ENCODE measurements at places on chromosomes 2 and 18. TPM values are rescaled to one million over a fixed set of nuclear protein-coding genes. Genes with fewer than 3 reads are reported as not detected.
A peak's percentile ranks its signal among the peaks of the same experiment; 100 is the strongest.

- H3K4me1 ChIP-seq, result no peaks in the 10 kb centered on the region
- H3K27me3 ChIP-seq, result peaks cover 4% of the 10 kb centered on the region
These were observed 79.7 kb downstream of the COLEC12 start for GRCh38 chr18:420661-421246.

- no peak overlapping the region for H3K27ac ChIP-seq
- peak; percentile 2 for DNase-seq
- no peak overlapping the region for H3K4me3 ChIP-seq
- H3K27me3 ChIP-seq, result no peaks in the 10 kb centered on the region
These were observed 206.0 kb downstream of the HDAC4 start for GRCh38 chr2:239194731-239195317.

CDK5R2 gene
- not detected for total RNA-seq

DNA sequence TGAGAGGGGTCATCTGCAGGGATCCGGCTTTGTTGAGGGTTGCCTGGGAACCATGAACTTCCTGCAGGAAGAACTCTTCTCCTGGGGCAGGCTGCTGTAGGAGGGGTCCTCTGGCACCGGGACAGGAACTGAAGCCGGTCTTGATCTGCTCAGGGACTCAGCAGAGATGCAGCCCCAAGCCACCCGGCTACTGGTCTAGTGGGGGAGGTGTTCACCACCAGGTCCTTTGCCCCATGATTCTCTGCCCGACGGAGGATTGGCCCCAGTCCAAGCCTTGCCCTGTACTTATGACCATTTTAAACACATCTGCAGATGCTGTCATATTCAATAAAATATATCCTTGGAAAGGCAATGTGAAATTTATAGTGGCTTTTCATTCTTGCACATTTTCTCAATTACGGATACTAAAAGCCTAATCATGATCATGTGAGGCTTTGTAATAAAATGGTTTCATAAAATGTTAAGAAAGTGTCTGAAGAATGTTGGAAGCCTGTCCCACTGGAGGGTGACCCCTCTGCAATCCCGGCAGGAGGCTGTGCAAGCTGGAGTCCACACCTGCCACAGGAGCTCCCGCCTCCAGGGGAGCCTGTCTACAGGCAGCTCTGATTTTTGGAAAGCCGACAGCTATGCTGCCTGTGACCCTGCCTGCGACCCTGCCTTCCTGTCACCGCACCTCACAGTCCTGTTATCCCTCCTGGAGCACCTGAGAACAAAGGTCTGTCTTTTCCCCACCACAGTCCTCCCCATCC is 98.8 kb upstream of the TAF1B start:
- H3K27ac ChIP-seq, result no peak overlapping the region
- H3K4me3 ChIP-seq, result no peak overlapping the region
- peaks cover 17% of the 10 kb centered on the region for H3K4me1 ChIP-seq
- DNase-seq, result no peak
- no peaks in the 10 kb centered on the region for H3K27me3 ChIP-seq
- no peaks in the 10 kb centered on the region for H3K36me3 ChIP-seq

DSG4 gene
- not detected for total RNA-seq

TMEM247 gene
- total RNA-seq, result not detected

PCARE gene
- total RNA-seq, result not detected

DNA sequence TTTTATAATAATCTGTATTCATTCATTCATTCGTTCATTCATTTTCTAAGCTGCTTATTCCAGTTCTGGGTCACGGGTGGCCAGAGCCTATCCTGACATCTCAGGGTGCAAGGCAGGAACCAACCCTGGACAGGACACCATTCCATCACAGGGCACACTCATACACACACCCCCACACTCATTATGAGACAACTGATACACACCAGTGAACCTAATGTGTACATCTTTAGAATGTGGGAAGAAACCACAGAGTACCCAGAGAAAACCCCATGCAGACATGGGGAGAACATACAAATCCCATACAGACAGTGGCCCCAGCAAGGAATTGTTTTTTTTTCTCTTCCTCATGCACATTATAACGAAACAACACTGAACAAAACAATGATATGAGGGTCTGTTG is 54.7 kb downstream of the RTN4 start:
- no peaks in the 10 kb centered on the region for H3K27me3 ChIP-seq
- DNase-seq, result no peak
- H3K4me3 ChIP-seq, result no peak overlapping the region
- no peaks in the 10 kb centered on the region for H3K36me3 ChIP-seq
- peaks cover 62% of the 10 kb centered on the region for H3K4me1 ChIP-seq
- H3K27ac ChIP-seq, result no peak overlapping the region

GRCh38 chr2:189933041-189933440 is 129.5 kb downstream of the MSTN start:
- no peaks in the 10 kb centered on the region for H3K4me1 ChIP-seq
- peaks cover 5% of the 10 kb centered on the region for H3K27me3 ChIP-seq
- no peaks in the 10 kb centered on the region for H3K36me3 ChIP-seq
- DNase-seq, result no peak

GRCh38 chr2:127138281-127138680 is 31.3 kb upstream of the BIN1 start:
- H3K27ac ChIP-seq, result no peak overlapping the region
- H3K4me1 ChIP-seq, result no peaks in the 10 kb centered on the region
- no peak for DNase-seq
- no peaks in the 10 kb centered on the region for H3K36me3 ChIP-seq
- no peak overlapping the region for H3K4me3 ChIP-seq

HOXD12 gene
- total RNA-seq, result not detected

GRCh38 chr2:179454443-179455171 is 190.0 kb upstream of the SESTD1 start:
- no peaks in the 10 kb centered on the region for H3K4me1 ChIP-seq
- no peak for DNase-seq

KCNS3 gene
- total RNA-seq, result 0.14 TPM

GRCh38 chr18:72543357-72544055 is 636 bp downstream of the CBLN2 start:
- H3K4me3 ChIP-seq, result no peak overlapping the region
- H3K4me1 ChIP-seq, result peaks cover 11% of the 10 kb centered on the region
- DNase-seq, result no peak
- peaks cover 38% of the 10 kb centered on the region for H3K27me3 ChIP-seq
- no peak overlapping the region for H3K27ac ChIP-seq

SPC25 gene
- total RNA-seq, result 31.0 TPM

- H3K4me3 ChIP-seq, result no peak overlapping the region
- no peaks in the 10 kb centered on the region for H3K27me3 ChIP-seq
- no peaks in the 10 kb centered on the region for H3K36me3 ChIP-seq
- DNase-seq, result no peak
These were observed 24.9 kb downstream of the MTCL1 start for GRCh38 chr18:8730080-8730827.

MOCOS gene
- total RNA-seq, result not detected

GRCh38 chr2:231479455-231479854 is 15.2 kb upstream of the NCL start:
- no peak overlapping the region for H3K27ac ChIP-seq
- no peak overlapping the region for H3K4me3 ChIP-seq
- DNase-seq, result no peak
- H3K4me1 ChIP-seq, result peaks cover 11% of the 10 kb centered on the region
- no peaks in the 10 kb centered on the region for H3K27me3 ChIP-seq

DNA sequence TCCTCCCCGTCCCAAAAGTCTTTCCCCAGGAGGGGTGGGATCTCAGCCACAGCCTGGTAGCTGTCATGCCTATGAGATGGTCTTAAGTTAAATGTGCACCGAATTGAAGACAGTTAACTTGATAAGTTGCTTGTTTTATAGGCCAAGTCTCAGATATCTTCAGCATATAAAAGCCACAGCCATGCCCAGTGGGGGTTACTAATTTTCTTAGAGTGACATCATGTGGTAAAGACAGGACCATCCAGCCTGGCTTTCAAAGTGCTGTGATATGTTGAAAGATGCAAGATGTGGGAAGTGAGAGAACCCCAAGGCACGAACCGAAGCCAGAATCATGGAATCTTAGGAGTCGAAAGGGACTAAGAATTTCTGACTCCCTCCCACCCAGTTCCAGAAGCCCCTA is 42.1 kb upstream of the FAM124B start:
- DNase-seq, result no peak
- H3K4me1 ChIP-seq, result peaks cover 9% of the 10 kb centered on the region
- H3K36me3 ChIP-seq, result no peaks in the 10 kb centered on the region
- H3K27me3 ChIP-seq, result peaks cover 37% of the 10 kb centered on the region

PARD6G gene
- 0.10 TPM for total RNA-seq

- H3K4me3 ChIP-seq, result no peak overlapping the region
- H3K27ac ChIP-seq, result no peak overlapping the region
- peaks cover 2% of the 10 kb centered on the region for H3K4me1 ChIP-seq
- no peaks in the 10 kb centered on the region for H3K36me3 ChIP-seq
- no peak for DNase-seq
These were observed 11.5 kb downstream of the IGFBP5 start for GRCh38 chr2:216683846-216684245.

PTPRN gene
- total RNA-seq, result not detected

GRCh38 chr2:114219456-114219855 is 223.0 kb upstream of the DPP10 start:
- no peaks in the 10 kb centered on the region for H3K36me3 ChIP-seq
- no peak for DNase-seq
- H3K4me1 ChIP-seq, result no peaks in the 10 kb centered on the region
- H3K27me3 ChIP-seq, result peaks cover 21% of the 10 kb centered on the region
- H3K27ac ChIP-seq, result no peak overlapping the region

- no peak overlapping the region for H3K4me3 ChIP-seq
- no peak overlapping the region for H3K27ac ChIP-seq
These were observed 126.0 kb downstream of the MEP1B start for GRCh38 chr18:32315881-32316280.

- H3K4me1 ChIP-seq, result peaks cover 32% of the 10 kb centered on the region
- H3K4me3 ChIP-seq, result no peak overlapping the region
- peaks cover 4% of the 10 kb centered on the region for H3K36me3 ChIP-seq
- no peak overlapping the region for H3K27ac ChIP-seq
These were observed 82.3 kb downstream of the ARL4C start for GRCh38 chr2:234414596-234414995.

DNA sequence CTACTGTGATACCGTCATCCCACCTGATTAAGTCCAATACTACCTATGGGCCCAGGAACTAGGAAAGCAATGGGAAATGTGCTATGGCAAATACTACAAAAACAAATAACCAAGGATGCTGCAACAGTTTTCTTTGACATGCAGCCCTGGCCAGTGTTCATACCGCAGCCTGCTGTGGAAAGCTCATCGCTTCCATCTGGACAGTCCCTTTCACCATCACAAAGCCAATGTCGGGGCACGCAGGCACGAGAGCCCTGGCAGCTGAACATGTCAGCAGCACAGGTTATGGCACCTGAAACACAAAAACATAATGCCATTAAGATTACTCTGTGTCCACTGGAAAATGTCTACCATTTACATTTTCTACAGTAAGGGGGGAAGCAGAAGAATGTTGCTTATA is 1621.1 kb downstream of the LRP1B start:
- H3K27ac ChIP-seq, result no peak overlapping the region
- no peak for DNase-seq
- no peaks in the 10 kb centered on the region for H3K27me3 ChIP-seq

DNA sequence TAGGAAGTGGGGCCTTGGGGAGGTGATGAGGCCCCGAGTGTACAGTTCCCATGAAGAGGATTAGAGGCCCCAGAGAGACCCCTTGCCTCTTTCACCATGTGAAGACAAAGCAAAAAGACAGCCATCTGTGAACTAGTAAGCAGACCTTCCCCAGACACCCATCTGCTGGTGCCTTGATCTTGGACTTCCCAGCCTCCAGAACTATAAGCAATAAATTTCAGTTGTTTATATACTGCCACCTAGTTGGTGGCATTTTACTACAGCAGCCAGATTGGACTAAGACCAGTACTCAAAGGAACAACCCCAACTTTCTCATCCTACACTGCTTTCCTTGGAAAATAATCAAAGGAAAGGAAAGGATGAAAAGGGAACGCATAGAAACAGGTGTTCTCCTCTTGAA is 27.9 kb upstream of the CREG2 start:
- no peak overlapping the region for H3K27ac ChIP-seq
- H3K36me3 ChIP-seq, result no peaks in the 10 kb centered on the region
- H3K27me3 ChIP-seq, result no peaks in the 10 kb centered on the region
- no peaks in the 10 kb centered on the region for H3K4me1 ChIP-seq

GRCh38 chr2:216533609-216534008 is 35.0 kb downstream of the RPL37A start:
- no peak overlapping the region for H3K4me3 ChIP-seq
- no peaks in the 10 kb centered on the region for H3K36me3 ChIP-seq
- peaks cover 5% of the 10 kb centered on the region for H3K4me1 ChIP-seq
- no peaks in the 10 kb centered on the region for H3K27me3 ChIP-seq

CTAGE1 gene
- total RNA-seq, result not detected

Data from activated naive CD4-positive, alpha-beta T cell treated with anti-CD3 and anti-CD28 coated beads for 36 hours (primary cell).